ENCODE measurements at places on chromosomes 1 and 21.

DNA sequence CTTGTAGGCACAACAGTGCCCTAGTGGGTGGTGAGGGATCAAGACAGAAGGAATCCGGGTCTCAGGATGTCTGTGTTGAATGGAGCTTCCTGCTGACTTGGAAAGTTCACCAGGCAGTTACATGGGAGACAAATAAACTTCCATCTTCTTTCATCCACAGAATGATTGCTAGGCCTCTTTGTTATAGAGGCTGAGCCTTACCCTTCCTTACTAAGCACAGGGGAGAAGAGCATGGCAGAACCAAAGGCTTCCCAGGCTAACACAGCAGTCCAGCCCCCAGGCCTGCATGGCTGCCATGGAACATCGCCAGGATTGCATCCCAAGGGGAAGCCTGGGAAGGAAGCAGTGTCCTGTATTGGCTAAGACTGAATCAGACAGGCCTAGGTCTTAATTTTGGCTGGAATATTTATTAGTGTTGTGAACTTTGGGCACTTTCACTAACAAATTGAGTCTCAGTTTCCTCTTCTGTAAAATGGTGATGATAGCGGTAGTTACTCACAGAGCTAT lies 18.7 kb downstream of the HEYL start:
- DNase-seq, result no peak

DNA sequence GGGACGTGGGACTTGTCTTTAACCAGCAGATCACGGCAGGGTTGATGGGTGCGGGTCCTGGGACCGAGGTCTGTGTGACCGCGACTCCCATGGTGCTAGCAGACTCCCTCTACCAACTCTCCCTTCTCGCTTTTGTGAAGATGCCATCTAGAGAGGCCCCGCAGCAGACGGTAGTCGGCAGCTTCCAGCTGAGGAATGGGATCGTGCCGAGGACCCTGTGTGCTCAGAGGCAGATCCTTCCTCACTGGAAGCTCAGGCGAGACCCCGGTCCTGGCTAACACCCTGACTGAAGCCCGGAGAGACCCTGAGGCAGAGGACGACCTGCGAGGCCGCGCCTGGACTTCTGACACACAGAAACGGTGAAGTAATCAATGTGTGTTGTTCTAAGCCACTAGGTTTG lies 12.5 kb upstream of the SPATC1L start:
- no peak for DNase-seq

- DNase-seq, result no peak
Observed at GRCh38 chr1:208538078-208538477, 293.9 kb upstream of the PLXNA2 start.

DNA sequence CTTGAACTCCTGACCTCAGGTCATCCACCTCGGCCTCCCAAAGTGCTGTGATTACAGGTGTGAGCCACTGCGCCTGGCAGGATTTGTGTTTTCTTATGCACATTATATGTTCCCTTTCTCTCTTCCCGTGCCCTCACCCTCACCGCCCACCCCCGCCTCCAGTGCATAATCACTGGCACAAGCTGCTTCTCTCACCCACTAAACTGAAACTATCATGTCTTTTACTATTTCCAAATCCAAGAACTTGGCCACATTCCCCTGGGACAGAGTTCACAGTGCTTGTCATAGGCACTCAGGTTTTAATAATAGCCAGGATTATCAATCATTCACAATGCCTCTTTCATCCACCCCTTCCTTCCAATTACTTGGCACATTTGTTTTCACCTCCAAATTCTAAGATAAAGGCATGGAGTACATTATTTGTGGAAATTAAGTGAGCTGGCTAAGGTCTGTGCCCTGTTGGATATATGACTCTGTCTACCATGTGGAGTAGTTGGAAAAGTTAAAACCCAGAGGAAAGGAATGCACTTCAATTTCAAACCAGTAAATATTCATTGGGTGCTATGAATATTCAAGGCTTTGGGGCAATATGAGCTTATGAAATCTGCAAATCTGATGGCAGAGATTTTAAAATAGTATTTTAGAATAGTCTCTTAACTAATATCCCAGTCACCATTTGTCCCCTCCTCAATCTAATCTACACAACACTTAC lies 17.6 kb upstream of the MAPKAPK2 start:
- DNase-seq, result no peak

GRCh38 chr21:23968008-23968407 lies 1639.3 kb downstream of the MRPL39 start:
- no peak for DNase-seq

GRCh38 chr21:41589620-41590175 lies 81.7 kb upstream of the TMPRSS2 start:
- DNase-seq, result no peak

All from kidney tubule cell (primary cell).